Transverse colon (tissue), 4 donors: ENCODE measurements at places on chromosomes 1 and 21.

DNA sequence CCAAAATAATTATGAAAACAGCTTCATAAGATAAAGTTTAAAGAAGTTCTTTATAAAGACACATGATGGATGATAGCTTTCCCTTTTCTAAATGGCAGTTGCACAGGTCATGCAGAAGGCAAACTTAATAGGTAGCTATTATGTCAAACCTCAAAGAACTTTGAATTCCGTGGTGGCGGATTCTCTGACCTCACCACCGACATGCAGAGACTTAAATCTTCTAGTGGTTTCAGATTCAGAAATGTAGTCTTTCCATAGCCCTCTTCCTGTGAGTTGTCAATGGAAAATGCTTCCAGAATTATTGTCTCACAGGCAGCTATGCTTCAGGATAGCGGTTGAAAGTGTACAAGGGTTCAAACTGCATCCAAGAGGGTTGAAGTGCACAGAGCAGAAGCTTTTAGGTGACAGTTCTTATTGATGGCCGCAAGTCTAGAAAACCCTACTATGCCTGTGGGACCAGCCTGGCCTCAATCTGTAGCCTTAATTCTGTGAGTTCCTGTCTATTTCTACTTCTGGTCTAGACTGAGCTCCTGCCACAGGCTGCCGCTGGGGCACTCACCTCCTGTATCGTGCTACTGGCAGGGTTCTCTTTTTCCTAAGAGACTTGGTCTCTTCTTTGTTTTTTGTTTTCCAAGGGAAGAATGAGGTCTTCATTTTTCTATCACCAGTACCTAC, 117.0 kb upstream of the ERRFI1 start:
- DNase-seq = no peak

GRCh38 chr1:156262461-156263287, 14.8 kb upstream of the PAQR6 start:
- no peak for DNase-seq

DNA sequence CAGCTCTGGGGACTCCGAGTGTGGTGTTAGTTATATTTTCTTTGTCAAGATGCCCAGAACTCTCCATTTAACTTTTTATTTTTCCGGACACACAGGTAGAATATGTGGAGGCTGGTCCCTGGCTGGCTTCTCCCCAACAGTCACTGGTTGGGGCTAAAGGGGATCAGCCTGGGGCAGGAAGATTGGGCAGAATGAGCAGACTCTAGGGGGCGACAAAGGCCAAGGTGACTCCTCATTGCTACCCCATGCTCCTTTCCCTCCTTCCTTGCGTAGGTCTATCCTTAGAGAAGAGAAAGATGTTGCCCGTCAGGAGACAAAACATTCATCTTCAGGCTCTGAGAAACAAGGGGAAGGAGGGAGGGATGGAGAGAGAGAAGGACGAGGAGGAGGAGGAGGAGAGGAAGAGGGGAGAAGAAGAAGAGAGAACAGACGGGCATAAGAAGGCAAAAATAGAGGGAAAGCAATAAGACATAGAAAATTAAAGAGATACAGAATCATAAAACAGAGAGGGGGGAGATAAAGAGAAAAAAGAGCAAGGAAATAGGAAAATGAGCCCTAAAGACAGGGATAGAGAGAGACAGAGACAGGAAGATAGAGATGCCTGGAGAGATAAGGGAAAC, 89.9 kb downstream of the FOXD2 start:
- DNase-seq = peak; percentile 73

- DNase-seq = no peak
These were observed 22.4 kb upstream of the TMEM125 start for GRCh38 chr1:43247256-43247921.

- DNase-seq = no peak
These were observed 26.6 kb downstream of the POFUT2 start for GRCh38 chr21:45261093-45261492.

GRCh38 chr1:75765697-75766355, 20.2 kb upstream of the RABGGTB start:
- no peak for DNase-seq

GRCh38 chr1:7292714-7293419, 478.2 kb upstream of the VAMP3 start:
- no peak for DNase-seq

DNA sequence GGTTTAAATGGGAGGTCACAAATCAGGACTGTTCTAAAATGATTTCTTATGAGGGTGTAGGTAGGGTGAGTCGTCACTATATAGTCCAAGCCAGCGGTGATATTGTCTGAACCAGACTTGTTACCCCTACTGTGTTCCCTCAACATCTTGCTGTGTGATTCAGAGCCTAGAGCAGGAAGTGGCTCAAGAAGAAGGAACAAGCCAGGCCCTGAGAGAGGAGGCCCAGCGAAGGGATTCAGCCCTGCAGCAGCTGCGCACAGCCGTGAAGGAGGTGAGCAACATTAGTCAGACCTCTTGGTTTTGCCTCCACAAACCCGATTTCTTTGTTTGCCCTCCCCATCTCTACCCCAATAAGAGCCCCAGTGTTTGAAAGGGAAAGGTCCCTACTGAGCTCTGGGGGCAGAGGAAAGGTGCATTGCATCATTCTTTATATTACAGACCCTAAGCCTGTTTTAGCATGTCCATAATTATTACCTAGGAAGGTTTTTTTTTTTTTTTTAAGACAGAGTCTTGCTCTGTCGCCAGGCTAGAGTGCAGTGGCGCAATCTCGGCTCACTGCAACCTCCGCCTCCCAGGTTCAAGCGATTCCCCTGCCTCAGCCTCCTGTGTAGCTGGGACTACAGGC, 5.0 kb upstream of the SH3BGRL3 start:
- peak; percentile 19 for DNase-seq

- DNase-seq = no peak
These were observed 44.5 kb downstream of the TIAM1 start for GRCh38 chr21:31299291-31300147.

DNA sequence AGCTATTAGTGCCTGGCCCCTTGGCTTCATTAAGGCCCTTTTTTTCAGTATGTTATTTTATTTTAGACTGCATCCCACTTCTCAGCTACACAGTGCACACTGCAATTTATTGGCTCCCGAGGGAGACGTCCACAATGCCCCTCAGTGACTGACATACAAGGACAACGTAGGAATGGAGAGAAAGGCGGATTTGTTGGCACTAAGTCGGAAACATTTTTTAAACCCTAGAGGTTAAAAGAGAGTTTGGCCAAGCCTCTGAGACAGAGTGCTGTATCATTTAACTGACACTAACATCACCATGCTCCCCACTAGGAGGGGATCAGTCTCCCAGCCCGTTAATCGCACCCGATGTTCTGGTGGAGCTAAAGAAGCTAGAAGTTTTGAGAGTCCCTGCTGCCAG, 45.7 kb upstream of the FOXD3 start:
- no peak for DNase-seq

- DNase-seq = no peak
These were observed 32.1 kb downstream of the AK2 start for GRCh38 chr1:33004613-33005012.

DNA sequence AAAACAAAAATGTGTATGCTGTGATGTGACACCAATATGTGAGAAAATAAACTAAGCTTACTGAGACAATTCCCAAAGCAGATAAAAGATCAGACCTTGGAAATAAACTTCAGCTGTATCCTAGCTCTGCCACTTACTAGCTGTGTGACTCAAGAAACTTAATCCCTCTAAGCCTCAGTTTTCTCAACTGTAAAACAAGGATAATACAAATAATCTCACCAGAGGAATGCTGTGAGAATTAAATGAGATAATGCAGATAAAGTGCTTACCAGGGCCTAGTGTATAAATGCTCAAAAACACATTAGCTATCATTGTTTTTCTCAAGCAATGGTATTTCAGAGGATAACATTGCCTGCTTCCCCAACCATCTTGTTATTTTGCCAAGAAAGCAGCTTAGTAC, 2.1 kb downstream of the HEATR1 start:
- no peak for DNase-seq

- DNase-seq = no peak
These were observed 7.3 kb downstream of the C1orf174 start for GRCh38 chr1:3892748-3893147.

DNA sequence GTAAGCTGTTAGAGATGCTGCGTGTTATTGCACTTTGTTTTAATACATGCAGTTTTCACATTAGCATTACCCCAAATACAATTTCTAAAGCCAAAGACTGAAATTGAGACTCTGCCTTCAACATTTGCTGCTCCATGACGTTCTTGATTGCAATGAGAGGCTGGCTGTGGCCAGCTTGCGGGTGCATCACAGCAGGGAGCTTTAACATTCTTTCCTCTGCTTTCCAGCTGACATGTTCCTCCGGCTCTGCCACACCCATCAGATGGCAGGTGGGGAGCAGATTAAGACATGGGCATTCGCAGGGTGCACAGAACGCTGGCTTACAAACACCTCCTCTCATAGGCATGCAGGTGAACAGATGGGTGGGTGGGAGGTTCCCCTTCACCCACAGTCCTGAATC, 314.1 kb downstream of the DISC1 start:
- DNase-seq = no peak

DNA sequence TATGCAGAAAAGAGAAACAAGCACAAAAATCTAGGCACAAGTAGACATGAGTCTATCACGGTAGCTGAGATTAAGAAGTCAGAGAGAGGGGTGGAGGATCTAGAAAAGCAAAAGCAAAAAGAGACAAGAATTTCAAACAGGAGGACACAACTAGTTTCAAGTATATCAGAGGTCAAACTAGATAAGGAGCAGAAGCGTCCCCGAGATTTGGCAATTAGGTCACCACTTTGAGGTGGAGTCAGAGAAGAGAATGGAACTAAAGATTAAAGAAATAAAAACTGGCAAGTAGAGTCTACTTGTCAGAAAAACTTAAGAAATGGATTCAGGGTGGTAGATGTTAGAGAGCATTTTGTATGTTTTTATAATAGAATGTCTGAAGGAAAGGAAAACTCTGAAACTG, 2.3 kb downstream of the SF3B4 start:
- no peak for DNase-seq

DNA sequence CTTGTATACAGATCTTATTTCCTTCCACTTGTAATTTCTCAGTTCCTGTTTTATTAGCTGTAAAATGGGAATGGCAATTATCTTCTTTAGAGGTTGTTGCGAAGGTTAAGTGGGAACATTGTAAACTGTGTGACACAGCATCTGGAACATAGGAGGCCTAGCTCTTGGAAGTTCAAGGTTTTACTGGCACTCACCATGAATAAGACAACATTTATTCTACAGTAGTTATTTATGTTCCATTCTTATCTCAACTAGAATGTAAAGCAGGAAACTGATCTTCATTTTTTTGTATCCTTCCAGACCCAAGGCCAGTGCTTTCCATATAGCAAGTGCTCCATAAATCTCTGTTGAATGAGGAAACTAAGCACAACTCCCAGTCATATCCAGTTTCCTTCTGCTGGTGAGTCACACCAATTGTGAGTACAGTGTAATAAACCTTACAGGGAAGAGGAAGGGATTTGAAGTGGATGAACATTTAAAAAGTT, 1.4 kb downstream of the BCL10 start:
- no peak for DNase-seq

GRCh38 chr1:35191429-35192055, 1.4 kb downstream of the SFPQ start:
- no peak for DNase-seq

DNA sequence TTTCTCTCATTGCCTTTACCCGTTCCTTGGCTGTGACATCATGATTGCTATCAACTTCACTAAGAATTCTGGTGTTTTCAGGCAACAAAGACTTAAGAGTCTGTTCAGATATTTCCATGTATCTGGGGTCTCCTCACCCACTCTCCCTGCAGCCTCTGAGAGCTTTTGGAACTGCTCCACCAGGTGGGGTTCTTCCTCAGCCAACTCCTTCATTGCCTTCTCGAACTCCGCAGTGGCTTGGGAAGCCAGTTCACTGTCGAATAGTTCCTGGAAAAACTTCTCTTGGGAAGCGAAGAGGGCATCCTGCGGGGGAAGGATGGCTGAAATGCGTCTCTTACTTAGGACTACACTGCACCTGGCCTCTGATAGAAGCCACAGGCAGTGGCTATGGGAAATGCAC, 2.1 kb downstream of the PEX19 start:
- no peak for DNase-seq

DNA sequence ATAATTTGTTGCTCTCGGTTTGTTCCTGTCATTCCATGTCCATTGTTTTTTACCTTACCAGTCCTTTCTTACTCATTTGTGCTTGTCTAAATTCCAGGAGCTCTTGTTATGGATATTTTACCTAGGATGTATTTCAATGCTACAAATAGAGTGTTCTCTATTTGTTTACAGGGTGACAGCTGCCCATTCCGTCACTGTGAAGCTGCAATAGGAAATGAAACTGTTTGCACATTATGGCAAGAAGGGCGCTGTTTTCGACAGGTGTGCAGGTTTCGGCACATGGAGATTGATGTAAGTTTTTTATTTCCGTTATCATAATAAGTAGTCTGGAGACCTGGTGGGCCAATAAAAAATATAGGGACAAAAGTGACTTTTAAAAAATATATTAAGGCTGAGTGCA, 23.0 kb downstream of the ZBED6 start:
- peak; percentile 24 for DNase-seq

GRCh38 chr1:181057079-181057478, 23.3 kb downstream of the MR1 start:
- DNase-seq = no peak

DNA sequence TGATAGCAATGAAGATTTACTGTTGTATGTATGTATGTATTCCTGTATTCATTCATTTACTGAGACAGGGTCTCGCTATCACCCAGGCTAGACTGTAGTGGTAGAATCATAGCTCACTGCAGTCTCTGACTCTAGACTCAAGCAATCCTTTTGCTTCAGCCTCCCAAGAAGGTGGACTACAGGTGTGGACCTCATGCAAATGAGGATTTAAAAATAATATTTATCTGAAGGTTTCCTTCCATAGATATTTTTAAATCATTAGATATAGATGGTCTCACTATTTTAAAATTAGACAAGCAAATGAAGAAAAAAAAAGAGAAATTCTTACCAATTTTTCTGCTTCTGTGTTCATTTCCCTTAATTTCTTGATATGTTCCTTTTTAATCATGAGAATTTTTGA, 27.0 kb downstream of the MIXL1 start:
- DNase-seq = no peak

DNA sequence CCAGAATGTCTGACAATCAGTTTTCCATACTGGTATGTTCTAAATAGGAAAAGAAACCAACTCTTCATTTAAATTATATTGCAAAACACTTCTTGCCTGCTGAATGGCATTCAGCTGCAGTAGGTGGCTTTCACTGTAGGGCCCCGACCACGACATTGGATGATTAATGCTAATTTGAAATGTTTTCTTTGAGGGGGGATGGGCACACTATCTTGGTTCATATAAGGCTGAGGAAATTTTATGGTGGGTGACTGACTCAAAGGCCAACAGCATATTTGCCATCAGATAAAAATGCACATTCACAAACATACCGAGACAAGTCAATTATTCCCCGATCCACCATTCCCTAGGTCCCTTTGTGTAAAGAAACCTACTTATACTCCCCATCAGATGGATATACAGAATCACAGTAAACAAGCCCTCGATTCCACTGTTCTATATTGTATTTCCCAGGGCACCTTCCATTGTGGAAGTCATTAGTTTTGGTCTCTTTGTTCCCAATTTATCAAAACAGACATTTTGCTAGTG, 464.2 kb upstream of the DAB1 start:
- no peak for DNase-seq

DNA sequence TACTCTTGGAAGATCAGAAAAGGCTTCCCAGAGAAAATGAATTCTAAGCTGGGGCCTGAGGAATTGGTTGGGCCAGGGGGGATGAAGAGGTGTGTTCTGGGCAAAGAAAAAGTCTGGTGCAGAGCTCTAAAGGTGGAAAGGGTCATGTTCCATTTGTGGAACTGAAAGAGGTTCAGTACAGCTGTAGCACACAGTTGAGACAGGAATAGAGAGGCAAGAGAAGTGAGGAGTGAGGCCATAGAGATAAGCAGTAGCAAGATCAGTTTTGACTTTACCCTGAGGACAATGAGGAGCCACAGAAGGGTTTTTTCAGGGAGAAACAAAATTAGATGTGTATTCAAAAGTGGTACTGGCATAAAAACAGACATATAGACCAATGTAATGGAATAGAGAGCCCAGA, 30.3 kb upstream of the MUTYH start:
- DNase-seq = no peak
